ENCODE measurements at places on chromosomes 13 and 19.

DNA sequence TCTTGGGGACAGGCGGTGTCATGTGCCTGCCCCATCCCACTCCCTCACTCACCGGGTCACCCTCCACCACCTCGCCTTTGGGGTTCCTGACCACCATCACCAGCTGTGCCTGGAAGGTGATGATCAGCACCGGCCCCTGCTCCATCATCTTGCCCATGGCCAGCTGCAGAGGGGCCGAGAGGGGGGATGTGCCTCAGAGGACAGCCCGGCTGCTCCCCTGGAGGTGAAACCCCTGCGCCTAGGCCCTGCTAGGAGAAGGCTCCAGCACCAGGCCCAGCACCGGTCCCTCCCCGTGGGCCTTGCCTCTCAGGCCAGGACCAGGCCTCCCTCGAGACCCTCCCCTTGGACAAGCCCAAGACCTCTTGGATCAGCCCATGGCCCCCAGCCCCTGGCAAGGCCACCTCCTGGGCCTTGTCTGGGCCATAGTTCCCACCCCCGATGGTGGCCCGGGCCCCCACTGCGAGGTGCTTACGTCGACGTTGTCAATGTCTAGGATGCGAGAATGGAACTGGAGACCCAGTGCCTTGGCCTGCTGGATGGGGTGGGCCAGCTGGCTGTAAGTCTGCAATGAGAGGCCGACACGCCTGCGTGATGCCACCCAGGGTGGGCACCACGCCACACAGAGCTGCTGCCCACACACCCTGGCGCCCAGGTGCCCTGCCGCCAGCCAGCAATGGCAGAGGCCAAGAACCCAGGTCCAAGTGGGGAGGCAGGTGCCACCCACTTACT lies 1.8 kb upstream of the CTXN1 start:
- no peak overlapping the region for H3K4me3 ChIP-seq
- H3K27ac ChIP-seq, result no peak overlapping the region
- peaks cover 2% of the 10 kb centered on the region for H3K4me1 ChIP-seq
- peaks cover 4% of the 10 kb centered on the region for H3K36me3 ChIP-seq

GRCh38 chr19:37953171-37953917 lies 46.3 kb downstream of the SIPA1L3 start:
- no peak overlapping the region for H3K4me3 ChIP-seq
- H3K27ac ChIP-seq, result no peak overlapping the region
- H3K4me1 ChIP-seq, result no peaks in the 10 kb centered on the region

DNA sequence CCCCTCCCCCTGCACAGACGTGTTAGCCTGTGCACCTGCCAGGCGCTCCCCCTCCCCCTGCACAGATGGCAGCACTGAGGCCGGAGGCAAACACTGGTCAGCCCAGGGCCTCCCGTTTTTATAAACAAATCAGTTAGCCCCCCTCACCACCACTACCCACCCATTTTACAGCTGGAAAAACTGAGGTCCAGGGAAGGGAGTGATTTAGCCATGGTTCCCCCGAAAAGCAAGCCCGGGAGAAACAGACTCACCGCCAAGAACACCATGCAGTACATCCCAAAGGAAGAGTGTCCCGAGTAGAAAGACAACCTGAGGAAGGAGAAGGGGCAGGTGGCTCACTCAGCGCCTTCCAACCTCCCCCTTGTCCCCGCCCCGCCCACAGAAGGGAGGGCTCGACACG lies 8.7 kb downstream of the PLPP2 start:
- H3K27ac ChIP-seq, result no peak overlapping the region
- no peaks in the 10 kb centered on the region for H3K4me1 ChIP-seq
- H3K36me3 ChIP-seq, result no peaks in the 10 kb centered on the region
- no peaks in the 10 kb centered on the region for H3K27me3 ChIP-seq
- no peak for DNase-seq
- no peak overlapping the region for H3K4me3 ChIP-seq

DNA sequence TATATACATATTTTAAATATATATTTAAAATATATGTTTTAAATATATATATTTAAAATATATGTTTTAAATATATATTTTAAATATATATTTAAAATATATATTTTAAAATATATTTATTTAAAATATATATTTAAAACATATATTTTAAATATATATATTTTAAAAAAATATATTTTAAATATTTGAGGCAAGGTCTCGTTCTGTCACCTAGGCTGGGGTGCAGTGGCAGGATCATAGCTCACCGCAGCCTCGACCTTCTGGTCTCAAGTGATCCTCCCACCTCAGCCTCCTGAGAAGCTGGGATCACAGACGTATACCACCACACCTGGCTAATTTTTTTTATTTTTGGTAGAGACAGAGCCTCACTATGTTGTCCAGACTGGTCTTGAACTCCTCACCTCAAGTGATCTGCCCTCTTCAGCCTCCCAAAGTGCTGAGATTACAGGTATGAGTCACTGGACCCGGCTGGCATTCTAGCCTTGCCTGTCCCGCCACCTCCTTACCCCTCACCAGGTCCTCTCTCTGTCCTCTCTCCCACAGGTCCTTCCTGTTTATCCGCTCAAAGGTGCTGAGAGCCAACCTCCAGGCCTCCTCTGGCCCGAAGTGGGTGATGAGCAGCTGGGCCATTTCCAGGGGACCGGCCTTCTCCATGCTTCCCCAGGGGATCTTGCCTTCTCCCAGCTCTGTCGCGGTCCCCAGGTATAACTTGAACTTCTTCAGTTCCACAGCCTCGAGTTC lies 564 bp downstream of the NLRP12 start:
- no peaks in the 10 kb centered on the region for H3K36me3 ChIP-seq
- no peak overlapping the region for H3K27ac ChIP-seq
- no peaks in the 10 kb centered on the region for H3K4me1 ChIP-seq
- no peaks in the 10 kb centered on the region for H3K27me3 ChIP-seq
- no peak overlapping the region for H3K4me3 ChIP-seq

GRCh38 chr13:101711307-101712025 lies 259.0 kb downstream of the ITGBL1 start:
- H3K36me3 ChIP-seq, result no peaks in the 10 kb centered on the region
- no peaks in the 10 kb centered on the region for H3K4me1 ChIP-seq
- no peaks in the 10 kb centered on the region for H3K27me3 ChIP-seq
- H3K4me3 ChIP-seq, result no peak overlapping the region

DNA sequence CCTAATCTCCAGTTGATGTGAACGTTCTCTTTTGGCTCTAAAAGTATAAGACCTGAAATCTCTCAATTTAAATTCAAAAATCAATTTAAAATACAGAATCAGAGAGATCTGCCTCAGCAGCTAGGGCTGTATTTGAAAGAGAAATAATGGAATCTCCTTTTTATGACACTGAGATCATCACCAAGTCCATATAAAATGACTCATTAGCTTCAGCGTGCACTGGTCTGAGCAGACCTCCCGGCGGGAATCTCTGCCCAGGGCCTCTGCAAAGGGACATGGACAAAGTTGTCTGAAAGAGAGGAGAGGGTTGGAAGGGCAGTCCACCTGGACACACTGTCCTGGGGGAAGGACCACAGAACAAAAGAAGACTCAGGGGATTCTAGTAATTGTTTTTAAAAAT lies 855.6 kb downstream of the EFNB2 start:
- H3K27me3 ChIP-seq, result no peaks in the 10 kb centered on the region
- H3K36me3 ChIP-seq, result no peaks in the 10 kb centered on the region
- no peak overlapping the region for H3K4me3 ChIP-seq
- no peak for DNase-seq
